Dermis microvascular lymphatic vessel endothelial cell (primary cell): ENCODE measurements at places on chromosomes 13 and 19.
A peak's percentile ranks its signal among the peaks of the same experiment; 100 is the strongest.

GRCh38 chr13:65841156-65841555 lies 1389.0 kb downstream of the PCDH9 start:
- no peak for DNase-seq

- DNase-seq: no peak
Measured at GRCh38 chr13:102708211-102708610, 13.4 kb upstream of the METTL21C start.

DNA sequence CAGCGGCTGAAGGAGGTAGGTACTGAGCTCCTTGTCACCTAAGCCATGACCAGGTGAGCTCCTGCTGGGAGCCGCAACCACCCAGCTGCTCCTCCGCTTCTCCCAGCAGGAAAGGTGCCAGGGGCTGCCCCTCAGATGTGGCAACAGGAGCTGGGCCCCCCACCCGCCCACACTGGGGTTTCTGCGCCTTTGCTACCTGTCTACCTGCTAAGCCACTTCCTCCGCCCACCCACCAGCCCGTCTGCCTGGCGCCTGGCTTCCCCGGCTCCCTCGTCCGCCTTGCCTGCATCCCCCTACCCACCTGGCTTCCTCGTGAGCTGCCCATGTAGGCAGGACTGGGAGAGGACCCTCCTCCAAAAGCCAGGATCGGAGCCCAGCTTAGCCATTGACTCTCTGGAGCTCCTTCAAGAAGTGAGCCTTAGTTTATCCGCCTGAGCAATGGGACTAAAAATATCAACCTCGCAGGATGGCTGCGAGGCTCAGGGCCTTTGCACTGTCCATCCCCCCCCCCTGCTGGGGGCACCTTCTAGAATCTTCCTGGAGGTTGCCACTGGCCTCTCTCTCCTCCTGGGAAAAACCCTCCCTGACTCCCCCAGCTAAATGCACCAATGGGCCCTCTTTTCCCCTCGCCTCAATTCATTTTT lies 55.8 kb upstream of the KLF2 start:
- no peak for DNase-seq

- DNase-seq: no peak
Measured at GRCh38 chr13:93774506-93774905, 547.9 kb downstream of the GPC6 start.

DNA sequence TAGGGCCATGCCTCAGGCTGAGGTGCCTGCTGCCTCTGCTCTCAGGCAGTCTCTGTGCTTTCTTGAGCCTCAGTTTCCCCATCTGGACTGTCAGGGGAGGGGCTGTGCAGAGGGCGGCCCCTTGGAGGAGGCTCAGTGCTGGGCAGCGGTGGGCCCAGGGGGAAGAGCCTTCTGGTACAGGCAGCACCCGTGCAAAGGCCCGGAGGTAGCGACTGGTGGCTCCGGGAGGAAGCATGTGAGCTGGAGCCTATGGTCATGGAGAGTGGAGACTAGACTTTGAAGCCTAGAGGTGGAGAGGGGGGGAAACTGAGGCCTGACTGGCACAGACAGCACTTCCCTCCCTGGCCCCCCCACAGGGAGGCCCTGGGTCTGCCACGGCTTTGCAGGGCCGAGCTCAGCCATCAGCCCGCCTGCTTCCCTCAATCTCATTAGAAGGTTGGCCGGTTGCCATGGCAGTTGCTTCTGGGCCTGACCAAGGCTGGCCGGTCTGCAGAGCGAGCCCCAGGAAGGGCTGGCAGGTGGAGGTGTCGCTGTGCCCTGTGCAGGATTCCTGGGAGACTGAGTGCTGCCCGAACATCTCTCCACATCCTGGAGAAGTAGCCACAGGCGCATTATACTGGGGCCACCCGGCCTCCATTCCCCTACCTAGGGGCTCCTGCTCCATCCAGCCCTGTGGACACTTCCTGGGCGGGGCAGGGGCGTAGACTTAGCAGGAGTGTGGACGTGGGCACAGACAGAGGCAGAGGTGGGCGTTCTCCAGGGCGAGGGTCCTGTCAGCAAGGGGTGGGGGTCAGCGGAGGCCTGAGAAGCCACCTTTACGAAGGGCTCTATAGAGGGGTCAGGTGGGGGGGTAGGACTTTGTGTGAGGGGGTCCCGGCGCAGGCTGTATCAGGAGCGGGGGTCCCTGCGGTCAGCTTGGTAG lies 53.2 kb downstream of the CRTC1 start:
- DNase-seq: no peak

GRCh38 chr19:42427313-42427712 lies at the start of gene LIPE:
Gene LIPE, minus strand, starts transcription at chr19:42427388. Its CDS starts 239 bp downstream, at chr19:42427149.
- DNase-seq: no peak

GRCh38 chr19:55646889-55647731 lies 902 bp upstream of the CCDC106 start:
- no peak for DNase-seq

DNA sequence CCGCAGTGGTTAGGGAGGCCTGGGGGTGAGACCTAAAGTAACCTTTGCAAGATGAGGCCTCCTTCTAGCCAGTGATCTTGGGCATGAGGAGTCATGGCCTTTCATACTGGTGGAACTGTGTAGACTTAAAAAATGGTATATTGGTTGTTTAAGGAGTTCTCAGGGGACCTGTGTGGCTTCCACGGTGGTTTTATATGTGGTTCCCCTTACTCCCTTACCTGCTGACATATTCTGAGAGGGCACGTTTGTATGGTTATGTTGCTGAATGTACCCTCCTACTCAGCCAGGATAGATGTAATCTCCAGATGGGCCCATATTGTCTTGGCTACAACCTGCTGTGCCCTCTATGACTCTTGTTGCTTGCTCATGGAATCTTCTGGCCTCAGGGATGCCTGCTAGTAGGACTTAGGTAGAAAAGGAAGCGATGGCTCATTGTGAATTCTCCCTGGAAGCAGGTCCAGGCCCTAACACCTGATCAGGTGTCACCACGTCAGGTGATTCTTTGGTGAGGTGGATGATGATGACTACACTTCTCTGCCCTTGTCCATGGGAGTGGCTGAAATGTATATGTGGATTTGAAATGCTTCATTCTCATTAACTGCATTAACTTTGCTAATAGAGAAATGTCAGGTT lies 1.8 kb downstream of the ZNF460 start:
- no peak for DNase-seq

DNA sequence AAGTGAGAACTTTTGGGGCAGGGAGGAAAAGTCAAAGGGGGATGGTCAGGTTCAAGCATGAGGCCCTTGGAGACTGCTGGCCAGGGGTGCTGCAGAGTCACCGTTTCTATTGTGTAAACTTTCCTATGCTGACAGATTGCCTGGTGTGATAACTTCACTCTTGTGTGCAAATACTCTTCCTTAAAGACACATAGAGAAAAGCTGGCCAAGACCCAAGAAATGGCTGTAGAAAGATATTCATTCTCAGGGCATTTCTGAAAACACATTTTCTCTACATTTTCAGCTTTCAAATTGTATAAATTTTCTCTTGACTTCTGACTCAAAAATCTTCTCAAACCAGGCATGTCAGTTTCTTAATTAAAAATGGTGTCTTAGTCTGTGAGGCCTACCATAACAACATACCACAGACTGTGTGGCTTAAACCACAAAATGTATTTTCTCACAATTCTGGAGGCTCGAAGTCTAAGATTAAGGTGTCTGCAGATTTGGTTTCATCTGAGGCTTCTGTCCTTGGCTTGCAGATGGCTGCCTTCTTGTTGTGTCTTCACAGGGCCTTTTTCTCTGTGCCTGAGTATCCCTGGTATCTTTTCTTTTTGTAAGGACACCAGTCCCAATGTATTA lies 304.5 kb downstream of the KCNRG start:
- DNase-seq: peak; percentile 60

DNA sequence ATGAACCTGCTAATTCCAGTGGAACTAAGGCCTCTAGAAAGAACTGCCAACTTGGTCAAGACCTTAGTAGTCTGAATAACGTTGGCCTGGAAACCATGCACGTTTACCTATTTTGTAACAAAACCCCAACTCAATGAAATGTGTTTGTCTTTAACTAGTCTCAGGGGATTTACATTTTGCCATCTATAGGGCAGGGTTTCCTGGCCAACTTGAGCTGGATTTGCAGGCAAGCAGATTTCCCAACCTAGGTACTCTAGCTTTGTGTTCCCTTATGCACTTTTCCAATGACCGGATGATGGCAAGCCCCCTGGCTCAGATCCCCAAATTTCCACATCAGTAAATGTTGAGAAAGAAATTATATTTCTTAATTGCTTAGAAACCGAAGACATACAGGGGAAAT lies 114.5 kb downstream of the IRS2 start:
- no peak for DNase-seq

- no peak for DNase-seq
Measured at GRCh38 chr19:23571175-23571574, 115.8 kb downstream of the ZNF675 start.

GRCh38 chr19:33484226-33484774 lies 37.3 kb downstream of the PEPD start:
- no peak for DNase-seq

DNA sequence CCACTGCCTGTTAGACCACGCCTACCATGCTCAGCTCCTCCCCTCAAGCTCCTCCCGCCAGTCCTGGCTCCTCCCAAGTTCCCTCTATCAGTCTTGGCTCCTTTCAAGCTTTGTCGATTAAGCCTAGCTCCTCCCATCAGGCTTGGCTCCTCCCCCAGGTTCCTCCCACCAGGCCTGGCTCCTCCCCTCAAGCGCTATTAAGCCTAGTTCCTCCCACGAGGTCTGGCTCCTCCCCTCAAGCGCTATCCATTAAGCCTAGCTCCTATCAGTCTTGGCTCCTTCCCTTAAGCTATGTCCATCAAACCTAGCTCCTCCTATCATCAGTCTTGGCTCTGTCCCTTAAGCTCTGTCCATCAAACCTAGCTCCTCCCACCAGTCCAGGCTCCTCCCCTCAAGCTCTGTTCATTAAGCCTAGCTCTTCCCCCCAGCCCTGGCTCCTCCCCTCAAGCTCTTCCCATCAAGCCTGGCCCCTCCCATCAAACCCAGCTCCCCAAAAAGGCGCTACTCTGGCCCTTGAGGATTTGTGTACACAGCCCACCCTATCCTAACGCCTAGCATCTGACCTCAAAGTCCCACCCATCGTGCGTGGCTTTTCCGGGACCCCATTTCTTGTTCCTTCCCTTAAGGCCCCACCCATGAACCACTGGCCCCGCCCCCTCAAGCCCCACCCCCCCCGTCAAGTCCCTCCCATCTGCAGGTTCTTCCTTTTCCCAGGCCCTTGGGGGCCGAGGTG lies 10.0 kb downstream of the CAMSAP3 start:
- peak; percentile 44 for DNase-seq

DNA sequence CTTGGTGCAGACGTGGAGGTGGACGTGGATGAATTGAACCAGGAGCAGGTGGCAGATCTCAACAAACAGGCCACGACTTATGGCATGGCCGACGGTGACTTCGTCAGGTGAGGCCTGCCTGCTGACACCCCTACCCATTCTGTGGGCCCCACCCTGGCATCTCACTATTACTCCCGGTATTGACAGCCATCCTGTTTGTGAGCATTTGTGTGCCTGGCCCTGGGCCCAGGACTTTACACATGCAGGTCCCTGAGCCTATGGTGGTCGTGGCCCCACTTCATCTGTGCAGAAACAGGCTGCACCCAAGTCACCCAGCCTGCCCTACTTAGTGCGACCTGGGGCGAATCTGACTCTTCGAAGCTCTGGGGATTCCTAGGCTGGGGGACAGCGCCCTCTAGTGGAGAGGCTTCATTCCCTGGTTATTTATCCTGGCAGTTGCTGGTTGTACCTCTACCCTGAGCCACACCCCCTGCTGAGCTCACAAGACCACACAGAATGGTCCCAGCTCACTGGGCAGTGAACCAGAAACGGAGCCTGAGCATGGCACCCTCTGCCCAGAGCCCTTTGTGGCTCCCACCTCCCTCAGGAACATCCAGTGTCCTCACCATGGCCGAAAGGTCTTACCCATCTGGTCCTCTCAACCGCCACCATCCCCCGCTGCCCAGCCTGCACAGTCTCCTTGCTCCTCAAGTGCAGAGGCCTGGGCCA lies 16.9 kb downstream of the ZNF296 start:
- peak; percentile 67 for DNase-seq

GRCh38 chr19:55605637-55606470 lies at the start of gene ZNF865:
Gene ZNF865, plus strand, starts transcription at chr19:55605647. Its CDS starts 7,972 bp downstream, at chr19:55613619.
- peak; percentile 55 for DNase-seq

GRCh38 chr19:5985098-5985783 lies 7.3 kb upstream of the RANBP3 start:
- DNase-seq: no peak

DNA sequence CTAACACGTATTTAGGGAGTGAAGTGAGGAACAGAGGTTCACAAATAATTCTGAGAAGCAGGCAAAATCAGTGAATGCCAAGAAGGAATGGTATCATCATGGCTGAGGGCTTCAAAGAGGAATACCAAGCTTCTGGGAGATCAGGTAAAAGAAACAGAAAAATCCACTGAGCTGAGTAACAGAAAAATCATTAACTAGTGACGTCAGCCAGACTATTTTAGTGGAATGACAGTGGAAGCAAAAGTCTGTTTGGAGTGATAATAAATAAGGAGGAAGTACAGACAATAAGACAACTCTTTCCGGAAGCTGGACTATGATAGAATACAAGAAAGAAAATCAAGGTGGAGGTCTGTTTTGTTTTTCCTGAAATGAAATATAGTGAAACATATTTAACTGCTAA lies 83.5 kb downstream of the SACS start:
- DNase-seq: no peak

GRCh38 chr19:16896146-16897028 lies 7.6 kb downstream of the F2RL3 start:
- no peak for DNase-seq

- no peak for DNase-seq
Measured at GRCh38 chr19:40692212-40692551, 1.7 kb upstream of the NUMBL start.
